ENCODE measurements at places on chromosomes 2 and 18.

- DNase-seq, result no peak
Observed at GRCh38 chr2:148957023-148957422, 81.5 kb upstream of the LYPD6B start.

DNA sequence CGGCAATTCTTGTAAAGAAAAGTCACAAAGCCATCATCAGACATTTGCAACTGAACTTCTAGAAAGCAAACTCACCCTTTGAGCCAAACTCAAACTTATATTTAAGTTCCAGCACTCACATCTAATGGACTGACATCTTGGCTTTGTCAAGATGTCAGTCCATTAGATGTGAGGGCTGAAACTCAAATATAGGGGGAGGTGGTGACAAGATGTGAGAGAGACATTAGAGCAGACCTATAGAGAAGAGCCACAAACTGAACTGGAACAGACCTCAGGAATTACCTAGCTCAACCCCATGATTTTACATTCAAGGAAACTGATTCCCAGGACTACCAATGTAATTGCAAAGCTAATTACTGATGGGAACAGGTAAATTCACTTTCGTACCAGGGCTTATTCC, 543.8 kb downstream of the TNS1 start:
- no peak for DNase-seq

DNA sequence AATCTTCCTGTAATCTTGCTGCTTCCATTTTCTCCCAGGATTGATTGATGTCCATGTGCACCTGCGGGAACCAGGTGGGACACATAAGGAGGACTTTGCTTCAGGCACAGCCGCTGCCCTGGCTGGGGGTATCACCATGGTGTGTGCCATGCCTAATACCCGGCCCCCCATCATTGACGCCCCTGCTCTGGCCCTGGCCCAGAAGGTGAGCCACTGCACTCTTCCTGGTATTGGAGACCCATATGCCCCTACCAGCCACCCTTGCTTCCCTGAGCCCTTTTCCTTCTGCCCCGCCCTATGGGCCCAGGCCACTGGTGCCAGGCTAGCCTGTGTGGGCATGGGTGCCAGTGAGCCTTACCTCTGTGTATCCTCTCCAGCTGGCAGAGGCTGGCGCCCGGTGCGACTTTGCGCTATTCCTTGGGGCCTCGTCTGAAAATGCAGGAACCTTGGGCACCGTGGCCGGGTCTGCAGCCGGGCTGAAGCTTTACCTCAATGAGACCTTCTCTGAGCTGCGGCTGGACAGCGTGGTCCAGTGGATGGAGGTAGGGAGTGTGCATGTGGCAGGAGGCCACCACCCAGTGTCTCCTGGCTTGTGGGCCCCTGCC, 20.3 kb downstream of the CAD start:
- no peak for DNase-seq

DNA sequence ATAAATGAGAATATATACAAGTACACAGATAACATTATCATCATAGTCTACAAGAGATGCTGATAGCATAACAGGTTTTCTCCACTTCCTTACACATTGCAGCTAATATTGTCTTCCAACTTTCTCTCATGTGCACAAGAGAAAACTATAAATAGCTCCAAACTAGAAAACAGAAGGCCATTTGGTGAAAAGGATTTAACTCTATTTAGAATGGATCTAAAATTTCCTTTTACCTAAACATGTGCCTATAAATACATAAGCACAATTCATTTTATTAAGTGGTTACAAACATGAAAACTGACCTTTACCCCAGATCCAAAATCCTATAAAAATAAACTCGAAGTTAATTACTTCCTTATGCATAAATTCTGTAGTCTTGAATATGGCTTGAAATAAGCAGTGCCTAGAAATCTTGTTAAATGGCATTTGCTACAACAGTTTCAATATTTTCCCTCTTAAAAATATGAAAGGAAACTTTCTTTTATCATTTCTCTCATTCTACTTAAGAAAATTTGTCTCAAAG, 41.6 kb downstream of the SLC25A12 start:
- DNase-seq, result no peak

DNA sequence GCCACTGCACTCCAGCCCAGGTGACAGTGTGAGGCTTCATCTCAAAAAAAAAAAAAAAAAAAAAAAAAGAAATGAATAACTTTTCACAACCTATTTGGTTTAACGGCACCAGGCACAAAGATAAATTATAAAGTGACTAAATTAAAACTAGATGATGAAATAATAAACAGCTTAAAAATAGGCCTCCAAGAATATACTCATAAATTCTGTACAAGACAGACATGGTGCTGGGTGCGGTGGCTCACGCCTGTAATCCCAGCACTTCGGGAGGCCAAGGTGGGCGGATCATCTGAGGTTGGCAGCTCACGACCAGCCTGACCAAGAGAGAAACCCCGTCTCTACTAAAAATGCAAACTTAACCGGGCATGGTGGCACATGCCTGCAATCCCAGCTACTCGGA, 19.7 kb downstream of the USP34 start:
- no peak for DNase-seq

Data from effector CD4-positive, alpha-beta T cell (primary cell).